Retina (tissue), 1 donor: ENCODE measurements at places on chromosomes 6 and 20.

DNA sequence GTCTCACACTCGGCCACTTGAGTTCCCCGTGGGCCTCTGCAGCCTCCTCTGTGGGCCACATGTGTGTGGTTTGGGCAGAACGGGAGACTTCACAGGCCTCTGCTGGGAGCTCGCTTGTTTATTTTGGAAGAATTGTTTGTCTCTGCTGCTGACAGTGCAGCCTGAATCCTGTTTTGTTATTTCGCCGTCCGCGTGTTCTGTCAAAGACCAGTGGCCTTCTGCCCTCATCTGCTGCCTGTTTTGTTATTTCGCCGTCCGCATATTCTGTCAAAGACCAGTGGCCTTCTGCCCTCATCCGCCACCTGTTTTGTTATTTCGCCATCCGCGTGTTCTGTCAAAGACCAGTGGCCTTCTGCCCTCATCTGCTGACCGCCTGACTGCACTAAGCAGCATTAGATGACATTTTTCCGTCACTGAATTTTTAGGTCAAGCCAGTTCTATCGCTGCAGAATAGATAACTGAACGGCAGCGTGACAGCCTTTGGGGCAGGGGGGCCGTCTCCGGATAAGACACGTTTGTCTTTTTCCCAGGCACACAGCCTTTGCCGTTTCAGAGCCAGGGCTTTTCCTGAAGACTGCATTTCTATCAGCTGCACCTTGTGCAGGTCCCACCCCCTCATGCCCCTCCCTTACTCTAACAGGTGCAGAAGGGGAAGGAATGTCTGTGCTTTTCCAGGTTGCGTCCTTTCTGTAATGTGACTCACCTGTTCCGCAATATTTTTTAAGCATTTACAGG lies 158.5 kb upstream of the AFDN start:
- peak; percentile 71 for DNase-seq

- DNase-seq: no peak
Measured at GRCh38 chr6:159680104-159680503, 12.9 kb downstream of the SOD2 start.

DNA sequence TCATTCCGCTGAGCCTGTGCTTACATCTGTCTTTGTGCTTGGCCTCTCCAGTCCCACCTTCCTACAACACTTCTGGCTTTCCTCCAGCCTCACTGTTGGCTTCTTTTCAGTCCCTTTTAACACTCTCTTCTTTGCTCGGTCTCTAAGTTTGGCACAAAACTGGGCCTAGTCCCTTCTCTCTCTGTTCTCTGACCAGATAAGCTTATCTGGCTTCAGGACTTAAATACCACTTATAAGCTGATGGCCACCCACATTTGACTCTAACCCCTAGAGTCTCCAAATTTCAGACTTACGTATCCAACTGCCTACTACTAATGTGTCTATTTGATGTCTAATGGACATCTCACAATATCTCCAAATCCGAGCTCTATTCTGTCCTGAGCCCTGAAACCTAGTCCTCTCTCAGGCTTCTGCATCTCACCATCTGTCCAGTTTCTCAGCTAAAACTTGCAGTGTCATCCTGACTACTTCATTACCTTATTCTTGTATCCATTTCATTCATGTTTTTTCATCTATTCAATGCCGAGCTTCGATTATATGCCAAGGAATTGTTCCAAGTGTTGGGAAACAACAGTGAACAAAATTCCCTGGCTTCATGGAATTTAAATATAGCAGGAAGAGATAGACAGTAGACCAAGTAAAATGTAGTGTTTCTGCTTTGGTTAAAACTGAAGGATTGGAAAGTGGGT lies 40.1 kb downstream of the TBPL1 start:
- DNase-seq: no peak

GRCh38 chr6:145891126-145891525 lies 73.0 kb downstream of the SHPRH start:
- no peak for DNase-seq

GRCh38 chr6:46626228-46626909 lies 26.2 kb downstream of the CYP39A1 start:
- DNase-seq: no peak

DNA sequence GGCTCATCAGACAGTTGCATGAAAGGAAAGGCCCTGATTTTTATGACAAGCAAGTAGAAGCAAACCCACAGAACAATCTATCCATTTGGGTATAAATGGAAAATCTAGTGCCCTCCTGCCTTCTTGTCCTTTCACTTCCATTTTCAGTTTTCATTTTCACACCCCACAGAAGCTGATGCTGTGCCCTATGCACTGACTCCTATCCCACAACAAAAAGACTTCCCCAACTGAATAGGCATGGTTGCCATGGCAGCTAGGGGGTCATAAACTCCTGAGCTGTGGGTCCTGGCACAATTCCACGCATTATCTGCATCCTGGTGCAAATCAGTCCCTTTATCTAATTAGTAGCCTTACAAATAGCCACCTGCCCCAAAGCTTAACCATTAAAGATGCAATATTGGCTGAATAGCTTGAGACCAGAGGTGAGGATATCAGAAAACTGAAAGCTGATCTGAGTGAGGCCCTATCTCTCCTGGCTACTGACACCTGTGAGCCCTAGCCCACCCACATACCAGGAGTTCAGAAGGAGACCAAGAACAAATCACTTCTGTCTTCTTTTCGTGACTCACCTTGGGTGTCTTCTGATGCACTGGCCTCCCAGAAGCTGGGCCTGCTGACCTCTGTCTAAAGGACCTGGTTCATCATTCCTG lies 34.9 kb upstream of the HEY2 start:
- DNase-seq: no peak

DNA sequence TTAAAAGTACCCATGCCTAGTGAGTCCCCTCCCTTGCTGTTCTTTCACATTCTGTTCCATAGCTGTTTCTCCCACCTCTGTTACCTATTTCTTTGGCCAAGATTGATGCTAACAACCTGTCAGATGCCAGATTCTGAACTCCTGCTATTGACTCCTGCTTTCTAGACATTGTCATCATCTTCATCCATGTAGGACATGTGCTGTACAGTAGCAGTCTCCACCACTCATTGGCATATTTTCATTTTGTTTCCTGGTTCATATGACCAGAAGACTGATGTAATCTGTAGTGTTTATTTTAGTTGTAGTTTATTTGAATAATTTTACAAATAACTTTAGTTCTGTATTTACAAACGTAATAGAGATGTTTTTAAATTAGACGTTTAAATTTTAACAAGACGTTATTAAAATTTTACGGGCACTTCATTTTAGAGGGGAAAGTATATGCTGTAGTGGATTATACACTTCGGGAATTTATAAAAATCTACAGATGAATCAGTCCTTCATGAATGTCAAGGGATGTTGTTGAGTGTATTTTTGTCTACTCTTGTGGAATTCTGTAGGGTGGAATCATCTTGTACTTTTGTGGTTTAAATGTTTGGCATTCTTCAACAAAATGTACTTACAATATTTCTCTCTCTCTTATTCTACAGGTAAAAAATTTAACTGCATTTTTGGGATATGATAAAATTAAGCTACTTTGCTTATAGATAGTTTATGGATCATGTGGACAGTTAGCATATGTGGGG lies 34.1 kb downstream of the TRMT11 start:
- no peak for DNase-seq

- no peak for DNase-seq
Measured at GRCh38 chr6:42017021-42017643, 33.2 kb upstream of the TAF8 start.

DNA sequence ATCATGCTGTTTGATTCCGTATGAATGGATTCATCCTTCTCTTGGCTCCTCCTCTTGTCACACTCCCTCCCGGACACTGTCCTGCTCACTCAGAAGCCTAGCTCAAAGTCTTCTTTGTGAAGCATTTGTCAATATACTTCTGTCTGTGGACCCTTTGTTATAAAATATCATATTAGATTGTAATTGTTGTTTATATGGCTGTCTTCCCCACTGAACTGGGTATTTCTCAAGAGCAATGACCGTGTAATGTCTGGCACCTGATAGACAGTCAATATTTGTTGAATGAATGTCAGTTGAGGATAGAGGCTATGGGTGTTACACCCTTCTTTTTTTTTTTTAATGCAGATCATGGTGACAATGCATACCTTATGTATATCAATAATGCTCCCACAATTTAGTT lies 335.3 kb downstream of the SOX4 start:
- no peak for DNase-seq

DNA sequence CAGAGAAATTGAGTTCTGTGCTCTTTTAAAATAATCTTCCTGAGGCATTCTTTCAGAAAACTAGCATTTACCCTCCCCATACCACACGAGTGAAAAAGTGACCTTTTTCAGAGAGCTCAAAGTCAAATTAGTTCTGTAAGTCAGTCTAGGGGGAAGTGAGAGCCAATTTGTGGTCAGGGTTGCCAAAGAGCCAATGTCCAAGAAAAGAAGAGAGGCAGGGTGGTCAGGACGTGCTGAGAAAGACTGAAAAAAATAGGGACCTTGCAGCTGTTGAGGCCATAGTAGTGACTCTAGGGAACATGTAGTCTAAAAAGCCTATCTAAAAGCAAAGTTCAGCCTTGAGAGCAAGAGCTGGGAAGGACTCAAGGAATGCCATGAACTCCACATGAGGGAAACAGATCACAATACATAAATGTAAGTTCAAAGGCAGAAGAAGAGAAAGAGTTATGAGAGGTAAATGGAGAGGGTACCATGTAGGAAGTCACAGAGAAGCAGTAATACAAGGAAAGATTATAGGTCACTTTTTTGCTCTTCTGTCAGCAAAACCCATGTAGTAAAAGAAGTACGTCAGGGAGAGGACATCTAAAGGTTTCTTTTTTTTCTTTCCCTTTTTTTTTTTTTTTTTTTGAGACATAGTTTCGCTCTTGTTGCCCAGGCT lies 565.1 kb upstream of the FLRT3 start:
- no peak for DNase-seq

DNA sequence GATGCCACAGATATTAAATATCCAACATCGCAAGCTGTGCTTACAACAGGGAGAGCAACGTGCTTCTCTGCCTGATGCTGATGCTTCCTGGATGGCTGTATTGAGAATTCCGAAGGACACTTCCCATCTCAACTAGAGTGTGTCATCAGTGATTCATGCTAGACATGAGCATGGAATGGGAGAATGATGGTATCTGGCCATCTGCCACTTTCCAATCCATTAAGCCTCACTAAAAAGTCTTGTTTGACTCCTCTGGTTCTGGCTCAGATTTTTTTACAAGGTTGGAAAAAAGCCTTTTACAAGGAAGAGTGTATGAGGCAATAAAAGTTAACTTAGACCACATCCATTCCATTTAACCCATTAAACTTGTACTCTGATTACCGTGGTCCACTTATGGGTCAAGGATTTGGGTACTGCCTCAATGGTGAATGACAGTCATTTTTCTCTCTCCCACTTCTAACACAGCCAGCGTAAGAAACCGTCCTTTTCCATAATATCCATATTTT lies 265.3 kb downstream of the UST start:
- DNase-seq: no peak

GRCh38 chr6:107179004-107179403 lies 63.7 kb upstream of the BEND3 start:
- DNase-seq: no peak
